CD4-positive, alpha-beta memory T cell (primary cell): ENCODE measurements at places on chromosomes 16 and 17. TPM values are rescaled to one million over a fixed set of nuclear protein-coding genes. Genes with fewer than 3 reads are reported as not detected.

- H3K4me1 ChIP-seq = peaks cover 22% of the 10 kb centered on the region
- H3K27me3 ChIP-seq = no peaks in the 10 kb centered on the region
- no peak overlapping the region for H3K27ac ChIP-seq
- no peaks in the 10 kb centered on the region for H3K36me3 ChIP-seq
- DNase-seq = no peak
- H3K4me3 ChIP-seq = no peak overlapping the region
Observed at GRCh38 chr16:81531419-81531821, 86.8 kb downstream of the CMIP start.

DNA sequence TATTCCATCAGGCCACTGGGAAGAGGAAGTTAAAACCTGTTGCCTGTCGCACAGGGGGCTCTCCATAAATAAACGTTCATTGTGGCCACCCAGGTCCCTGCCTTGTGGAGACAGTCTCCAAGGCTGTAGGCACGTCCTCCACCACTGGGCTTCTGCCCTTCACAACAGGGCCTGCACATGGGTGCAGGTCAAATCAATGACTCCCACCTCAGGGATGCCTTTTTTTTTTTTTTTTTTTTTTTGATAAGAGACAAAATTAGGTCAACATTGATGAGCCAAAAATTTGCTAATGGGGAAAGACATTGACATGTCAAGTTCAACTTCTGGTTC lies 12.6 kb upstream of the SLC12A3 start:
- peaks cover 8% of the 10 kb centered on the region for H3K4me1 ChIP-seq
- no peak for DNase-seq
- no peaks in the 10 kb centered on the region for H3K27me3 ChIP-seq
- no peak overlapping the region for H3K4me3 ChIP-seq

GRCh38 chr16:70402916-70403659 lies 35.8 kb downstream of the ST3GAL2 start:
- peaks cover 21% of the 10 kb centered on the region for H3K36me3 ChIP-seq
- no peak for DNase-seq
- H3K27ac ChIP-seq = no peak overlapping the region
- no peak overlapping the region for H3K4me3 ChIP-seq
- H3K27me3 ChIP-seq = no peaks in the 10 kb centered on the region
- peaks cover 28% of the 10 kb centered on the region for H3K4me1 ChIP-seq

Gene CNEP1R1
- total RNA-seq = 40.8 TPM
